Activated CD8-positive, alpha-beta T cell treated with anti-CD3 and anti-CD28 coated beads, Interleukin-2, amount 10 ng/mL, durations not matched to agents 7 days and 5 days (primary cell): ENCODE measurements at places on chromosomes 16 and 17.
A peak's percentile ranks its signal among the peaks of the same experiment; 100 is the strongest.

- no peaks in the 10 kb centered on the region for H3K27me3 ChIP-seq
- H3K4me1 ChIP-seq, result peaks cover 43% of the 10 kb centered on the region
- peak; percentile 58 for DNase-seq
- H3K4me3 ChIP-seq, result peak overlapping the region; percentile 60
- H3K27ac ChIP-seq, result peak overlapping the region; percentile 74
Measured at GRCh38 chr17:40069751-40070708, 7.3 kb downstream of the THRA start.

- no peak overlapping the region for H3K4me3 ChIP-seq
- peaks cover 28% of the 10 kb centered on the region for H3K4me1 ChIP-seq
- DNase-seq, result peak; percentile 64
- peaks cover 7% of the 10 kb centered on the region for H3K27me3 ChIP-seq
- peak overlapping the region; percentile 78 for H3K27ac ChIP-seq
Measured at GRCh38 chr16:81817789-81818567, 38.9 kb downstream of the PLCG2 start.

GRCh38 chr17:41444186-41444585 is 3.4 kb upstream of the KRT38 start:
- H3K27me3 ChIP-seq, result peaks cover 12% of the 10 kb centered on the region
- no peaks in the 10 kb centered on the region for H3K4me1 ChIP-seq
- H3K36me3 ChIP-seq, result no peaks in the 10 kb centered on the region
- H3K27ac ChIP-seq, result no peak overlapping the region
- DNase-seq, result no peak

DNA sequence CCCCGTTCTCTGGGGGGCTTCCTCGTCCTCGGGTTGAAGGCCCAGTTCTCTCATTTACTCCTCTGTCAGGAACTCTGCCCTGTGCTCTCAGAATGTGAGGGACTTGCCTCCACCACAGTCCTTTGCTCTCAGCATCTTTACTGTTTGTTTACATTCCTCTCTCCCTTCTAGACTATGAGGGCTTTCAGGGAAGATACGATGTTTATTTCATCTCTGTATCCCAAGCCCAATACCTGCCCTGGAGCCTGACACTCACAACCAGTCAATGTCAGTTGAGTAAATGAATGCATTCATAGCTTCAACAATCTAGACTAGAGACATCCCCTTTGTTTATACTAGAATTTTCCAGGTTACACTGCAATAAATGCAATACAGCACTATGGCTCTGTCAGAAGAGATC is 409.6 kb upstream of the CDH11 start:
- H3K4me3 ChIP-seq, result no peak overlapping the region
- H3K36me3 ChIP-seq, result no peaks in the 10 kb centered on the region
- H3K27me3 ChIP-seq, result no peaks in the 10 kb centered on the region
- DNase-seq, result no peak
- H3K4me1 ChIP-seq, result no peaks in the 10 kb centered on the region

GRCh38 chr17:59376506-59376905 is 45.1 kb downstream of the YPEL2 start:
- H3K27me3 ChIP-seq, result no peaks in the 10 kb centered on the region
- DNase-seq, result no peak
- peaks cover 12% of the 10 kb centered on the region for H3K36me3 ChIP-seq
- H3K4me3 ChIP-seq, result no peak overlapping the region
- peak overlapping the region; percentile 66 for H3K27ac ChIP-seq
